ENCODE measurements at places on chromosomes 6 and 20.

GRCh38 chr6:33756211-33756954 is 9.7 kb upstream of the IP6K3 start:
- no peak for DNase-seq

DNA sequence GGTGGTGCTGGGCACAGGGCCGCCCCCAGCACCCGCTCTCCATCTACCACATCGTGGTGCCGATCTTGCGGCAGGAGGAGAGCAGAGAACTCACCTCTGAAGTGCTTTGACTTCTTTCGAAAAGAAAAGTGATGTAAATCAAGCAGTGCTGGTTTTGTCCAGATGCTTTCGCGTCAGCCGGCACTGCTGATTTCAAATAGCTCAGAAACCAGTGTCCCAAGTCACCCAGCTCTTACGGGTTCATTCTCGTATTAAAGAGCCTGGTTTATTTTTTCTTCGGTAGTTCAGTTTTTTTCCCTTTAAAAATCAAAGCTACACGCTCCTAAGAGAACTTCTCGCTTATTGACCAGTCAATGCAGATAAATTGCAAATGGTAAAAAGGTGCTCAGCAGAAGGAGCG is 32.1 kb downstream of the MYT1 start:
- DNase-seq = no peak

DNA sequence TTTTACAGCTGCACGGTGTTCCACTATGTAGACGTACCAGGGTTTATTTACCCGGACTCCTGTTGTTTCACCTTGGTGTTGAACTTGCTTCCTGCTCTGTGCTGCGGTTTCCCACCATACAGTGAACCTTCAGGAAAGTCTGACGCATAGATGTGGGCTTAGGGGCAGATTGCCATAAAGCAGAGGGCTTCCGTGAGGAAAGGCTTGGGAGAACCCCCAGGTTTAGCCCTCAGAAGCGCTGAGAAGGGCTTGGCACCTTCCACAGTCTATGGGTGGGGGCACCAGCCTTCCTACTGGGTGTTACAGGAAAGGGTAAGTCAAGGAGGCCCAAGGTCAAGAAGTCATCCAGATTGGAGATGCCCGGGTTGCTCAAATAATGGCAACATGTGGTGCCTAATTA is 19.2 kb upstream of the MRPS18A start:
- DNase-seq = no peak

DNA sequence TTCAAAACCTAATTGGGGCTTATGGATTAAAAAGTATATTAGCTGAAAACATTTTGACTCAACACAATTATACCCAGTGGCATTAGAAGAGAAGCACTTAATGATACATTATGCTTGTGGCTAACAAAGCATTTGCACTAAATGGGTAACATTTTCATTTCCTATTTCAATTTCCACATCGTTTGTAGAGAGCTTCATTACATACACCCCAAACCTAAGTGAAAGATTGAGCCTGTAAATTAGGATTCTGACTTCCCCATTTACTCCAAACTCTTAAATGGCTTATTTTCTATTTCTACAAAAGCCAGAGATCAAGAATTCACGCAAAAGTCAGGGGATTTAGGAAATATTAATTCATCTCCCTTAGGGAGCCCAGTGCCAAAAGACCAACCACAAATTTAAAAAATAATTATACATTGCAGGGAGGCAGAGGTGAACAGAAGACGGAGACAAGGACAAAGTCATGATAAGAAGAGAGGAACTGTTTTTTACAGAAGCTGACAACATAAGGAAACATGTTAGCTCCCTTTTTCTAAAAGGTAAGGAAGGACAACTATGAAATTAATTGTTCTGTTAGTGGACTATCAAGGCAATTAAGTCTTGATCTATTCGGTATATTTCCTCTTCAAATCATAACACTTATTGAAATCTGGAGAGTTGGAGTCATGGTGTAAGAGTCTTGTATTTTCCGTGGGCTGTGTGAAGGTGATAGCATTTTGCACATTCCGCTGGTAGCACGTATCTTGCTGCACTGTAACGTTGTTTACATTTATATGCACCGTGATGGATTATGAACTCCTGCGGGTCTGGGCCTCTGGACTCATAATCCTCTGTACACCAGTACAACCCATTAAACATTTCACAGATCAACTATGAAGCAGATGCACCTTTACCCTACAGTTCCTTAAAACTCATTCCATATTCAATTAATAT is 24.8 kb upstream of the EZR start:
- DNase-seq = no peak

DNA sequence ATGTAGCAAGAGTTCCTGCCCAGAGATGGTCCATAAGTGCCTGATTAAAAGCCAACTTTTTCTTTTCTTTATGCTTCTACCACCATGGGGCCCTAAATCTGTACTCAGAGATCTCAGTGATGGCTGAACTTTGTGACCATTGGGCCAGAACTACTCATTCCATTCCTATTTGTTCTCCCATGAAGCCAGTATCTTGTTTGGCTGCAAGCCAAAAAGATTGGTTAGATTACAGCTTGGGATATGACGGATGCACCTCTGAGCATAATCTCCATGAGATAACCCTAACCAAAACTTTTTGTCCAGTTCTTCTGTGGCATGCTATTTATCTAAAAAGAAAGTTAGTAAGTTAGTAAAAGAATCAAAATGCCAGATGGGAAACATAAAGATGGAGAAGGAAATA is 72.2 kb downstream of the PLCB4 start:
- DNase-seq = no peak

DNA sequence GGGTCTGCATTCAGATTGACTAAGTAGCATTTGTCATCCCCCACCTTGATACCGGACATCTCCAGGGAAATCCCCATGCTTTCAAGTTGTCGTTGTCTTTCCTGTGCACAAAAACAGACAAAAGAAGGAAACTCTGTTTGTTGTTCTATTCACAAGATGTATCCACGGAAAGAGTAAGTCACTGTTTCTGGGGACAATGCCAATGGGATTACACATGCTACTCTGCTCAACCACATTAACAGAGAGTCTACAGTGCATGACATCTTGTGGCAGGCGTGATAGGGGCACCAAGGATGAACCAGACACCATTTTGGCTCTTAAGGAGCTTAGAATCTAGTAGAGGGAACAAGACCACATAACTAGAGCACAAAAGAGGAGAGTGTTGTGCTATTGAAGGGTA is 124.4 kb upstream of the NUP153 start:
- no peak for DNase-seq

GRCh38 chr20:63855363-63856097 is 5.8 kb upstream of the ABHD16B start:
- no peak for DNase-seq

DNA sequence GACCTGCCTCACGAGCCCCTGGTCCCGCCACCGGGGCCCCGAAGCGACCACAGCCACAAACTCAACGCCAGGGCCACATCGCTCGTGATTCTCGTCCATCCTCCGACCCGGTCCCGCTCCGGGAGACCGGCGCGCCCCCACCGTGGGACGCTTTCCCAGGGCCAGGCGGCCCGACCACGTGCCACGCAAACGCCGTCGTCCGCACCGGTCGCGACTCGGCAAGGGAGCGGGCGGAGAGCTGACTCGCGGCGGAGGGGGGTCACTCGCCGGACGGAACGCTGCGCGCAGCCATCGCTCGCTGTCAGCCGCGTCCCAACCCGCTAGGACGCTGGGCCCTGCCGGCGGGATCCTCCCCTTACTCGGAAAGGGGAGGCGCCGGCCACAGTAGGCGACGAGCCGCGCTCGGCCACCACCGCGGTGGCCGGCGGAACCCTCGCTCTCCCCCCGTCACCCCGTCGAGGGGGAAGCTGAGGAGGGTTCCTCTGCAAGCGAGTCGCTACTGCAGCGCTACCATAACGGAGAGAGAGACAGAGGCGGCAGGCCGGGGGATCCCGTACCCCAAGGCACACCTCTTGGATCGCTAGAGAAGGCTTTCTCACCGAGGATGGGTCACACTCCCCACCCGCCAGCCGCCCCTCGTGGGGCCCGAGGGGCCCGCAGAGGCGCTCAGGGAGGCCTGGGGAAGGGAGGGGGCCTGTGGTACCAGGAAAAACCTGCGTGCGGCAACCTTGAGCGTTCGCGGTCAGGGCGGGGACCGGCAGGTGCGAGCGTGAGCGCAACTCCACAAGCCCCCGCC is 511.8 kb upstream of the ZNF337 start:
- DNase-seq = no peak

GRCh38 chr20:37301558-37301957 is 12.1 kb downstream of the MANBAL start:
- DNase-seq = no peak

DNA sequence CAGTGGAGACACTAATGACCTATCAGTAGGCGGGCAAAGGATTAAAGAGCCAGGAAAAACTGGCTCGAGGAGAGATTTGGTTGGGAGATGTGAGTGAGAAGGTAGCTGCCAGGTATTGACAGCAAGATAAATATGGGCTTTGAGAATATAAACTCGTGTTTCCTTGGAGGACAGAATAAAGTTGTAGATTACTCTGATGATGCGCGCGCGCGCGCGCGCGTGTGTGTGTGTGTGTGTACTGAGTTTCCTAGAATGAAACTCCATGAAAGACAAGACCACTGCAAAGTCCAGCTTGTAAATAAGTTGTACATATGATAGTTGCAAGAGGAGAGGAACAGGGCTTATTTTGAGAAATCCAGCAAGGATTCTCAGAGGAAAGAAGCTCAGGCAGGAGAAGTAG is 13.3 kb upstream of the TREM2 start:
- DNase-seq = no peak

DNA sequence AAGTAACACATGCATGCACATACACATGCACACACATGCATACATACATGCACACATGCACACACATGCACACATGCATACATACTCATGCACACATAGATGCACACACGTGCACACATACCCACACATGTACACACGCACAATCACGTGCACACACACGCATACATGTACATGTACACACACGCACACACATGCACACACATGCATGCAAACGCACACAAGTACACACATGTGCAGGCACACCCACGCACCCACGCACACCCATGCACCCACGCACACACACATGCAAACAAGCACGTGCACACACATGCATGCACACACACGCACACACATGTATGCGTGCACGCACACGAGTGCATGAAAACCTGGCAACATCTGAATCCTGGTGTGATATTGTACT is 232.7 kb upstream of the CDH4 start:
- DNase-seq = no peak

DNA sequence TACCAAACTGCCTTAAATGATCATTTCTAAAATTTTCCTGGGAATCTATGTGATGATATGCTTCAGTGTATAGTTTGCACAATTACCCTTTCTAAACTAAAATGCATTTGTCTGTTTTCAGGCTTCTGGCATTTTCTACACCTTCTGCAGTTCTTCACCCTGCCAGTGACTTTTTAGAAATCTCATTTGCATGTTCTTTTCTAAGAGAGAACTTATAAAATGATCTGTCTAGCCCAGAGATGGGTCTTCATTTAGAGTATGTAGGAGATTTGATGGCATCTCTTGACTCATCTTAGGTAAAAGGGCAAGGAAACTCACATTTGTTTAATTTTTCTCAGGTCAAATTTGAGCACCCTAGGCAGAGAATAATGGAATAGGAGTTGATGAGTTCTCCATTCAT is 17.8 kb downstream of the NCOA7 start:
- no peak for DNase-seq

- DNase-seq = no peak
Observed at GRCh38 chr6:79648328-79648727, 17.2 kb downstream of the SH3BGRL2 start.
